Stimulated activated CD4-positive, alpha-beta T cell treated with anti-CD3 and anti-CD28 coated beads, Interleukin-12 subunit alpha, Interleukin-12 subunit beta, amount 100 ng/mL, for 4 hours (primary cell): ENCODE measurements at places on chromosomes 4 and X.

GRCh38 chrX:132821974-132822633 is 136.3 kb downstream of the HS6ST2 start:
- DNase-seq: no peak

DNA sequence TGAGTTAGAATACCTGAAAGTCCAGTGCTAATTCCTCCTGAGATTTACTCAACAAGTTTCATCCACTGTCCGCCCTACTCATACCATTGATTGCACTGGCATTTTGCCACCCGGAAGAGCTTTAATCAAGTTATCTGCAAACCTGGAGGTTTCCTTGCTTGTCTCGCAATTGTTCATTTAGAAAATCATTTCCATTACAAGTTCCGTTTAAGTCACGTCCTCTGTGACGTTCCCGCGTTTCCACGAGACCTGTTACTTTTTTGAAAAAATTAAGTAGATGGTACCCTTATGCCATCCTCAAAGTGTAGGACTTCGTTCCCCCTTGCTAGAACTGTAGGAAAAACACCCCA is 761 bp upstream of the FRYL start:
- DNase-seq: peak; percentile 30

DNA sequence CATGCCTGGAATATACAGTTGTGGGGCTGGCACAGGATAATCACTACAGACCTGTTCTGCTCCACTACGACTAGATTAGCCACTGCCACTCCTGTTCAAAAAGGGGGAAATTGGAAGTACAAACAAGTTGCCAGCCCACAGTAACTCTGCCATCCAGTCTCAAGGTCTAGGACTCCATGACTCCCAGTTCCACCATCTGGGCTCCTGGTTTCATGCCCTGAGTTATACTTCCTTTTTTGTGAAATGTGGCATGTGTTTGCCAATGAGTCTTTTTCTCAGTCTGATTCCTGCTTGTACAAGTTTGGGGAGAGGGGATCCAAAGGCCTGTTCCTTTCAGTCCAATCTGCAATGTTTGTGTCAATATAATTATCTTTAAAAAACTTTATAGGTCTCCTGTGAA is 1.0 kb upstream of the BLOC1S4 start:
- DNase-seq: no peak

DNA sequence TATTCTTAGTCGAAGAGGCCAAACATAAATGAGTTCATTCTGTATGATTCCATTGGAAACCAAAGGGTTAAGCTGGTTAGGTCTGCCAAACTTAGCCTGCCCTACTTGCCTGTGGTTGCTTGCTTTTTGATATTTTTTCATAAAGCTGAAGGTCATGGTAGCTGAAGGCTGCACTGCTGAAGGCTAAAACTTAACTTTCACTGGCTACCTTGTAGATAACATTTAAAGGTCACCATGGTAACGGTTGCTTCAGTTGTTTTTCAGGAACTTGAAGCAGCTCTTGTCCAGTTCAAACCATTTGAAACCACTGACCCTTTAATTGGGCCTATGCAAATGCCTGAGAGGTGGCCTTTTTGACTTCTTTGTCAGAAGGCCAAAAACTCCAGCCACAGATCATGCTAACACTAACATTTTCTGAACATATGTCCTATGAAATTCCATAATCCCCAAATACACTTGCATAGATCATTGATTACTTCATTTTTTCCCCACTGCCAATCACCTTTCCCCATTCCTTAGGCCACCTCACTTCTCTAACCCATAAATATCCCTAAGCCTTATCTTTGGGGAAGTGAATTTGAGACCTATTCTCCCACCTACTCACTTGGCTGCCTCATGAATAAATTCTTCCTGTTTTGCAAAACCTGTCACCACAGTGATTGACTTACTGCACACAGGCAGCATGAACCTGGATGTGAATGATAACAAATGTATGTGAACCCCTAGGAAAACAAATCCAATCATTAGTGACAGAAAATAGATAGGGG is 10.7 kb upstream of the SMIM10L2A start:
- no peak for DNase-seq

DNA sequence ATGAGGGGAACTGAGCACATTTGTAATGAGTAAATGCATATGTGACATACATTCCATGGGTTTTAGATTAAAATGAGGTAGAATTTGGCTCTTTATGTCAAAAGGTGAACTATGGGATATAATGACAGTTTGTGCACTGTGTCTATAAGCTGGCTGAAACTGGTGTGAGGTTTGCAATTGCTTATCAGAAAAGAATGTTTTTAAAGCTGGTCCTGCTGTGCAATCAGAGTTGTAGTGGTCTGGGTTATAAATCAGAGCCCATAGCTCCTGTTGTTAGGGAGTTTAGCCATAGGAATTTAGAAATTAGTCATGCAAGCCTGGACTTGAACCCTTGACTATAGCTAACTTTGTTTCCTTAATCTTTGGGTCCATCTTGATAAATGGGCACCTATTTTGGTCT is 23.1 kb upstream of the GATB start:
- DNase-seq: no peak

GRCh38 chr4:56971383-56971782 is 6.0 kb downstream of the NOA1 start:
- DNase-seq: no peak

DNA sequence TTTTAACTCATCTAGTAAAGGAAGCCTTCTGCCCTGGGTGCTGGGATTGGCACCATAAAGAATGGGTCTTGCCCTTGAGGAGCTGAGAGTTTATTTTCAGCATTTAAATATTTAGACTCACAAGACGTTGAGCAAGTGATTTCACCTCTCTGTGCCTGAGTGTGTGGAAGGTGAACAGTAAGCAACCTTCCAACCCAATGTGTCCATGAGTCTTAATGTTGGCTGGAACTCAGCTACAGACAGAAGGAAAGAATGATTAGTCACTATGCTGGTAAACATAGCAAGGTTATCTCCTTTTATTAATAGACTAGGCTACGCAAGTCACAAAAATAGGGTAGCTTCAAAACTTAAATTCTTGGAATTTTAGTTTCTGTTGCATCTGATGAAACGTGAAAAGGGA is 277.4 kb upstream of the GATB start:
- no peak for DNase-seq

GRCh38 chr4:7041801-7042502 is 1.2 kb upstream of the TADA2B start:
- no peak for DNase-seq

DNA sequence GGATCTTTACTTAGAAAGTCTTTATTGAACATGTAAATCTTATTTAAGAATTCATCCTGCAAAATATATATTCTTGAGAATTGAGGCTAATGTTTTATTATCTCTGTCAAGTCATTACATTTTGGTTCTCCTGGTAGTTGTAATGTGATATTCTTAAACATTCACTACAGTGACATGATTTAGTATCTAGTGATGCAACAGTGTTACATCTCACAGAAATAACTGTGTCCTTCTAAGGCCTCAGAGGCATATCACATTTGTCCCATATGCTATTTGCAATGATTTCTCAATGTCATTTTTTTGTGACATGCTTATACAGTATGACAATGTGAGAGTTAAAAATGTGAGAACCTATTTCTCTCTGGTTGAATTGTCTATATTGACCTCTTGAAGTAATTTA is 34.1 kb downstream of the PRRG1 start:
- DNase-seq: no peak

DNA sequence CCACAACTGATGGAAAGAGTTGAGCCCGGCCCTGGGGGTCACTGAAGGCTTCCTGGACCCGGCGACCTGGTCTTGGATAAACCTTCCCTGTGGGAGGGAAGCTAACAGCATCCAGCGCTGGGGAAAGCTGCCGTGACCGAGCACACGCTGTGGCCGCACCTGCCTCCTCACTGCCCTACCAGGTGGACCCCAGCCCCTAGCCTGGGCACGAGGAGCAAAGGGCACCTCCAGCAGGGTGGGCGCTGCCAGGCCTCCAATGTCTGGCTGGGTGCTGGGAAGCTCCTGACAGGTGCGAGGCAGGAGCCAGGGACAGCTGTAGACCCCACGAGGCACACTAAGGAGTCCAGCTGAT is 7.9 kb downstream of the TADA2B start:
- no peak for DNase-seq

DNA sequence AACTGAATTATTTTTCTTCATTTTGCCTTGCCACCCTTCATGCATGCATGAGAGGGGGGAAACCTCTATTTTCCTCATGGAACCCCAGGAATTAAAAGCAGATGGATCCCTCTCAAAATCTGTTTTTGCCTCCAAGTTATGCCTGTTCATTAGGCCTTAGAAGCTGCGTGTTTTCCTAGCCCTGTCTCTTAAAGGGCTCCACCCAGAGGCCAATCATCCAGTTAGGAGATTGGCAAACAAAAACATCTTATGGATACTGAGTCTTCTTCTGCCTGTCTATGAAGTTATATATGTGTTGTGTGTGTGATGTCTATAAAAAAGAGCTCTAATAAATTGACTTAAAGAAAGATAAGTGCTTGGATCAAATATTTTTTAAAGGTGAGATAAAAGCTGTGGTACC is 142.9 kb downstream of the ANAPC10 start:
- no peak for DNase-seq

DNA sequence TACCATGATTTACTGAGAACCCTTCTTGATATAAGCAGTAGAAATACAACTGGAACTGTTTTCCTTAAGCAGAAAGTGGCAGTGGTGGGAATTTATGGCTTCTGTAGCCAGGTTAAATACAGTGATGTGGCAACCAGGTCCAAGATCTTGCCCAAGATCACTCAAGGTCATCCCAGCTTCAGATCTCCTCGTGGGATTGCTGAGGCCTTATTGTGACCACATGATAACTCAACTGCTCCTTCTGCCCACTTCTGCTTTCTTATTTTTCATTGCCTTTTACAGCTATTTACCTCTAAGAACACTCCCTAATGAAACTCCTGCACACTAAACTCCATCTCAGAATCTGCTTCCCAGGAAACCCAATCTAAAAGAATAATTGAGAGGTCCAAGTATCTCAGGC is 12.4 kb upstream of the CYBB start:
- no peak for DNase-seq

GRCh38 chr4:119746951-119747350 is 118.3 kb upstream of the PDE5A start:
- no peak for DNase-seq

GRCh38 chrX:153974003-153974725 is 1.6 kb downstream of the TMEM187 start:
- DNase-seq: no peak

- no peak for DNase-seq
These were observed 313.0 kb downstream of the ARHGAP10 start for GRCh38 chr4:148044912-148045352.

GRCh38 chr4:100823066-100823992 is 305.5 kb upstream of the EMCN start:
- DNase-seq: no peak

- no peak for DNase-seq
These were observed 106.7 kb upstream of the LCORL start for GRCh38 chr4:18128241-18128640.

GRCh38 chrX:153638436-153639176 is 8.4 kb upstream of the DUSP9 start:
- no peak for DNase-seq

- DNase-seq: no peak
These were observed 196.3 kb upstream of the GATB start for GRCh38 chr4:151957153-151957552.

DNA sequence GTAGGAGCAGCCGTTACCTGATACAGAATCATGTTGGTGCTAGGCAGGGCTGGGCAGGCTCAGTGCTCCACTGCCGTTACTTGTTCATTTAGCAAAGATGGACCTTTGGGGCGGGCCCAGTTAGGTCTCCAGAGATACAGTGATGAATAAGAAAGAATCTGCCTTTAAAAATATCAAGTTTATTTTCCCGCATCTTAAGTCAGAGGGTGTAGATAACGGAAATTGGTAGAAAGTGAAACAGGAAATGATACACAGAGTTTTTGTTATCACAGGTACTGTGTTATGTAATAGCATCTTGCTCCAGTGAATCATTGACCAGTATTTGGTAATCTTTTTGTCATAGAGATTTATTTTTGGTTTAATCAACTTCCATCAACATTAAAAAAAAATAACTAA is 5.5 kb downstream of the TMEM131L start:
- peak; percentile 34 for DNase-seq

DNA sequence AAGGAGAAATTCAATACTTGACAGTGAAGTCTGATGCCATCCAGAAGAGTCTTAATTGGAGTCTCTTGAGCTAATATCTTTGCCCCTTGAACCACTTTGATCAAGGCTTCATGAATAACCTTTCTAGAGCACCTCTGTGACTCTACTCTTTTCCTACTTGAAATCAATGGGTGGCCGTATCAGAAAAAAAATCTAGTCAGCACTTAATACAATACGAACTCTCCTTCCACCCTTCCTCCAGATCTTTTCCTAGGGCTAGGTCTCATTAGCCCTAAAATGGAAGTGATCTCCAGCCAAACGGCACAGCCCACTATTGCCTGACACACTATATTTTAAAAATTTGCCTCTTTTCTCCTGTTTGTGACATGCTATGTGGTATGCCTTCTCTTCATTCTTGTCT is 129.6 kb upstream of the TLL1 start:
- DNase-seq: no peak

- no peak for DNase-seq
These were observed 59.8 kb downstream of the AGTR2 start for GRCh38 chrX:116230130-116230898.

DNA sequence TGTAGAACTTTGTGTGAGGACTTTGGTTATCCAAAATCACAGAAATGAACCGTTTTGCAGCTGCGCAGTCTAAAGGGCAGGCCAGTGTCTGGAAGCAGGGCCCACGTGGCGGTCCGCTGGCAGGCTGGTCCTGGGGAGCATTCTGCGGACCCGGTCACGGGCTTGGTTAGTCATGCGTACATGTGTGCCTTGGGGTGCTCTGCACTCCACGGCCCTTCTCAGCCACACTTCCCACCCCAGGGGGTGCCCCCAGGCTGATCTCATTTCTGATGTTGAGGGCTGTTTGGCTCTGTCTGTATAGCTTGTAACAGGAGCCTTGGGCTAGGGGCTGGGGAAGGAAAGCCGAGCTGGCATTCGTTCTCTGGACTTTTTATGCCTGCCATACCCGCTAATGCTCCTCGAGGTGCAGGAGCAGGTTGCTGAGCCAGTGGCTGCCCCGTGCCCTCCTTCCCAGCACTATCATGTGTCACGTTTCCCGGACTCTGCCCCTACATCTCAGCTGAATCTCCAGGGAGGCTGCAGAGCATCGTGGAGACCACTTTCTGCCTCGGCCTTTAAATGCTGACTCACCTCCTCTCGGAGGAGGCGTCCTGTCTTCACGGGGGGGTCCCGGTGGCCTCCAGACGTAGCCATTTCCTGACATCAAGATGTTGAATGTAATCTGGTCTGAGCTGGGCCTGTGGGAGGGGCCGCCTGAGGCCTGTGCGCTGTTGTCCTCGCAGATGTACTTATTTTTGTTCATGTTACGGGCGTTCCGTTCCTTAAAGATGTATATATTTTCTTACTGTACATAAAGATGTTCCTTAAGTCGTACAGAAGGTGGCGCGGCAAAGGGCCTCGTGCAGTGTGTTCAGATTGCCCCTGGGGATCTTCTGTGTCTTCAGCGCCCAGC is 11.4 kb upstream of the TADA2B start:
- no peak for DNase-seq

- DNase-seq: no peak
These were observed 25.7 kb downstream of the USP53 start for GRCh38 chr4:119238068-119238722.

DNA sequence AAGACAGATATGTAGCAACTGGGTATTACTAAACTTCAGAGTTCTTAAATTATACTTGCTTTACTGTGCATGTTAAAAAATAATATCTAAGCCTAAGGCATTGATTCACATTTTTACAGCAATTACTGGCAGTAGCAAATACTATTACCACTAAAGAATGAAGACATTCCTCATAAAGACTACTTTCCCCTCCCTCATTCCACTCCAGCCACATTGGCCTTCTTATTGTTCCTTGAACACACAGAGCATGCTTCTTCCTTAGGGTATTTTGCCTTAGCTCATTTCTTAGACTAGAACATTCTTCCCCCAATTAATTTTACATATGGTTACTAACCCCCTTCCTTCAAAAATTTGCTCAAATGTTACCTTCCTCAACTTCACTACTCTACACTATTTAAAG is 717.0 kb downstream of the CCSER1 start:
- DNase-seq: no peak
